ENCODE measurements at places on chromosomes 4 and X.

DNA sequence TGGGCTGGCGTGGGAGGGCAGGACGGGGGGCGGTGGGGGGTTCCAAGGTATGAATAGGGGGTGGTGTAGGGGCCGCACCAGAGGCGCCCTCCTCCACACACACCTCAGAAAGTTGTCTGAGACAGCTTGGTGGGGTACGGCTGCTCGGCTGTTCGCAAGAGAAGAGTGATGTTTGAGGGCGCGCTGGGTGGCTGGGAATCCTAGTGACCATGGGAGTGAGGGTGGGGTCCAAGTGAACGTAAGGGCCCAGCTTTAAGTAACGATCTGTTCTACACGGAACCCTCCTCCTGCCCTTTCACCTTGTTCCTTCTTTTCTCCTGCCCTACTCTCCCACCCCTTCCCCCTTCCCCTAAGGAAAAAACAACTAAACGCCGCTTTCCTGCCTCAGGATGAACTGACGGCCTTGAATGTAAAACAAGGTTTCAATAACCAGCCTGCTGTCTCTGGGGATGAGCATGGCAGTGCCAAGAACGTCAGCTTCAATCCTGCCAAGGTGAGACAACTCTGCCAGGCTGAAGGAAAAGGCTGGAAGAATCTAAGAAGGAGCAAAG is 664 bp downstream of the MED12 start:
- peak overlapping the region; percentile 91 for H3K27ac ChIP-seq
- H3K4me3 ChIP-seq: peak overlapping the region; percentile 89
- DNase-seq: no peak
- H3K27me3 ChIP-seq: no peaks in the 10 kb centered on the region
- peaks cover 47% of the 10 kb centered on the region for H3K36me3 ChIP-seq

GRCh38 chr4:97123573-97123972 is 1019.7 kb downstream of the STPG2 start:
- no peak overlapping the region for H3K27ac ChIP-seq
- H3K4me3 ChIP-seq: no peak overlapping the region
- no peaks in the 10 kb centered on the region for H3K36me3 ChIP-seq
- DNase-seq: no peak
- no peaks in the 10 kb centered on the region for H3K27me3 ChIP-seq

DNA sequence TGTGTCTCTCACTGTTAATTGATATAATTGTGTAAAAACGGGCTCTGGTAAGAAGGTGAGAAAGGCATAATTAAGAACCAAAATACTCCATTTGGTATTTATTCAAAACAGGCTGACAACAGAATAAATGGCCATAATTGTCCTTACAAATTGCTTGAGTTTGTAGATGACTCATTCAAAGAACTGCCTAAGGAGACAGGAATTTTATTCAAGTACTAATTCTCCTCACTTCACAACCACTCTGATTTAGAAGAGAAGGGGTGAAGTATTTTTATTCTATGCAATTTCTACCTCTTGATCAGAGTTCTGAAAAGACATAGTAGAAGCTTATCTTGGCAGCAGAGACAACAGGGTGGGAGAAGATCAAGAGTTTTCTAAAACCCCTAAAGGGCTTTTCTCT is 43.1 kb downstream of the ATP11C start:
- DNase-seq: no peak
- H3K27me3 ChIP-seq: no peaks in the 10 kb centered on the region
- H3K4me1 ChIP-seq: peaks cover 18% of the 10 kb centered on the region
- no peak overlapping the region for H3K4me3 ChIP-seq
- no peak overlapping the region for H3K27ac ChIP-seq
- H3K36me3 ChIP-seq: no peaks in the 10 kb centered on the region

- peak; percentile 39 for DNase-seq
- H3K4me3 ChIP-seq: no peak overlapping the region
- H3K27me3 ChIP-seq: no peaks in the 10 kb centered on the region
- no peak overlapping the region for H3K27ac ChIP-seq
- no peaks in the 10 kb centered on the region for H3K4me1 ChIP-seq
Observed at GRCh38 chrX:15761564-15762191, 23.6 kb downstream of the CA5B start.

- H3K36me3 ChIP-seq: peaks cover 3% of the 10 kb centered on the region
- no peak overlapping the region for H3K4me3 ChIP-seq
- no peak for DNase-seq
- H3K27me3 ChIP-seq: no peaks in the 10 kb centered on the region
- H3K4me1 ChIP-seq: peaks cover 11% of the 10 kb centered on the region
Observed at GRCh38 chrX:150980711-150981110, 2.4 kb upstream of the HMGB3 start.

DNA sequence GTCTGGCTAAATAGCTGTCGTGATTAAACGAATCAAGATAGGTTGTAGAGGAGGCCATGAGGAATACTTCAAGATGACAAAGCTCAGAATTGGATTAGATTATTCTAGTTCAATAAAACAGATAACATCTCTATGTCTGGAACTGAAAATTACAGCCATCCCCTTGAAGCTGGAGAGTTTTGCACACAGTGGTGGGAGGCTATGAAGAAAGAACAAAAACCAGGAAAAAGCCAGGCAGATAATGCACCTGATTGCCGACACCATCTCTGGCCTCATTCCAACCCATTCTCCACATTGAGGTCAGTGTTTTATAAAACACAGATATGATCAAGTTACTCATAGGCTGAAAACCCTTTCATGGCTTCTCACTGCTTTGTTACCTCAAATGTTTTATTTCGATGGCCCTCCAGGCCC is 188.3 kb downstream of the RASL11B start:
- H3K4me1 ChIP-seq: no peaks in the 10 kb centered on the region
- no peak for DNase-seq
- no peak overlapping the region for H3K27ac ChIP-seq
- H3K36me3 ChIP-seq: no peaks in the 10 kb centered on the region
- H3K27me3 ChIP-seq: no peaks in the 10 kb centered on the region

- DNase-seq: no peak
- H3K4me3 ChIP-seq: no peak overlapping the region
- H3K27me3 ChIP-seq: peaks cover 8% of the 10 kb centered on the region
- H3K36me3 ChIP-seq: no peaks in the 10 kb centered on the region
- no peaks in the 10 kb centered on the region for H3K4me1 ChIP-seq
Observed at GRCh38 chr4:108581083-108581482, 39.3 kb upstream of the RPL34 start.

DNA sequence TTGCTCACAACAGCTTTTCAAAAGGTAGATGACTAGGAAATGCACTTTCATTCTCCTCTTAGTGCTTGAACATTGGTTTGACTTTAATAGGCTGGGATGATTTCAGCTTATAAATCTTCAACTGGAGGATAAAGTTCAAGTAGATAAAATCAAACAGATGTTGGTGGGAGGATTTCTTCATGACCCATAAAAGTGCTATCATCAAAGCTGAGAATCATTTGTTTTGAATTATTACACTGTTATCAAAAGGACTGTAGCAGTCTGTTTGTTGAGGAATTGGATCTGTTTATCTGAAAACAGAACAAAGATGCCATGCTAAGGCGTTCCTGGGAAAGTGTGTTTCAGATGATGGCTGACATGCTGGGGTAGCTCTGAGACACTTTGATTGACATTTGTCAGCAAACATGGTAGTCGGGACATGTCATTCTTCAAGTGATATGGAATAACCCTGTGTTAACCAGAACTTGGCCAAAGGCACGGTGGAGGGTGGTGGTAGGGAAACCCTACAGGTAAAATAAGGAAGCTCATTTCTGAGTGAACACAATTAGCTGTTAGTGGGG is 304.0 kb upstream of the PITX2 start:
- no peak overlapping the region for H3K27ac ChIP-seq
- H3K36me3 ChIP-seq: no peaks in the 10 kb centered on the region
- no peaks in the 10 kb centered on the region for H3K4me1 ChIP-seq
- no peak for DNase-seq
- H3K27me3 ChIP-seq: no peaks in the 10 kb centered on the region

DNA sequence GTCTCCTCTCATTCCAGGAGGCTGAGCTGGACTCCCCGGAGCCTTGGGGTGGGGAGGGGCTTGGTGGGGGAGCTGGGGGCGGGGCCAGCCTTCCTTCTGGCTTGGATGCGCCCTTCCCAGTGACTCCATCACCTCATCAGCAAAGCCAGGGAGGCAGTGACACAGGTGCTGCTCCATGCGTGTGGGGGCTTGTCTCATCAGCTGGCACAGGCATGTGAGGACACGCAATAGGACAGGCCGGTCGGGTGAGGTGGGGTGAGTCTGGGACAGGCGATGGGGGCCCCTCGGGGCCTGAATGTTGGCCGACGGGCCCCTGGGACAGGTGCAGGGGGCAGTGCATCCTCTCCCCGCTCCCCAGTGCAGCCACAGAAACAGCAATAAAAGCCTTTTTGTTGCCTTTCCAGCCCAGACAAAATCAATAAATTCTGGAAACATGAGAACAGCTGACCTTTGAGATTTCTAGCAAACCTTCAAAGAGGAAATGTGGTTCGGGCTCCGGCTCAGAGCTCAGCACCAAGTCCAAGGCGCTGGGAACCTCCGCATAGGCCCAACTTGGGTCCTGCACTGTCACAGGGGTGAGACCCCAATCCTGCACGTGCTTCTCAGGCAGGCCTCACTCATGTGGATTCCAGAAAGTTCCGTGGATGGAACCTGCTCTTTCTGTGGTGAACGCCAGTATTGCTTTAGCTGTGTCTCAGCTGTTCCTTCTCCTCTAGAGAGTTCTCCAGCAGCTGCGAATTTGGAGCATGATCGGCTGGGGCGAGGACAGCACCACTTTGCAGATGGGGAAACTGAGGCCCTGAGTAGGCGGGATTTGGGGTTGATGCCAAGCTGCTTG is 18.5 kb downstream of the ADRA2C start:
- H3K4me3 ChIP-seq: no peak overlapping the region
- no peak overlapping the region for H3K27ac ChIP-seq
